NCI-H748 treated with DMSO at 0.1 percent for 48 hours (cell line): ENCODE measurements at places on chromosomes 12 and 14.

GRCh38 chr12:72053604-72054003, 115.0 kb downstream of the TPH2 start:
- no peak for DNase-seq

GRCh38 chr14:74983343-74983742, 19.4 kb upstream of the EIF2B2 start:
- DNase-seq, result no peak

DNA sequence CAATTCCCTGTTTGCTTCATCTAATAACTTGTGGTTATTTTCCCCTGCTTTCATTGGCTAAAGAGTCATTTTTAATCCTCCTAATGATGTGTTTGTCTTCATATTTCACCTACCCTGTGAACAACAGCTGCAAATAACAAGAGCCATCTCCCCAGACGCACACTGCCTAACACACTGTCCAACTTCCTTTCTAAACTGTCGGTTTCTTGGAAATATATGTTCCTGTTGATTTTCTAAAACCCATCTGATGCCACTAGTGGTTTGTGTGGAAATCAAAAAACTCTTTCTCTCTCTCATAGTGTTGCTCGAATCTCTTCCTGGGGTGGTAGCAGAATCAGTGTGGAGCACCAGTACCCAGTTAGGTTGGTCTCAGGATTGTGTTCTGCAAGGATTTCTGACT, 226.9 kb downstream of the EPS8 start:
- DNase-seq, result no peak

DNA sequence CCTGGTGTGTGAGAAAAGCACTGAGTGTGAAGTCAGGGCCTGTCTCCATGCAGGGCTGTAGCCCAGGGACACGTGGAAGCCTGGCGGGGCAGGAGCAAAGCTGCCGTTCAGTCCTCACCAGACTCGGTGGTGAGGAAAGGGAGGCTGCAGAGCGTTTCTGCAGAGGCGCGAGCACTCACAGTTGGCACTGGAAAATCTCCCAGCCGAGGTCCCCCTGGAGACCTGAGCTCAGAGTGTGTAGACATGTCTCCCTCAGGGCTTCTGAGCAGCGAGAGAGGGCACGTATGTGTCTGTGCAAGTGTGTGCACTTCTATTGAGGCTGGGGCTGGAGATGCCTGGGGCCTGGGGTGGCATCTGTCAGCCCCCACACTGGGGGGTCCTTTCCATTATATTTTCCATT, 11.0 kb upstream of the HHIPL1 start:
- no peak for DNase-seq

DNA sequence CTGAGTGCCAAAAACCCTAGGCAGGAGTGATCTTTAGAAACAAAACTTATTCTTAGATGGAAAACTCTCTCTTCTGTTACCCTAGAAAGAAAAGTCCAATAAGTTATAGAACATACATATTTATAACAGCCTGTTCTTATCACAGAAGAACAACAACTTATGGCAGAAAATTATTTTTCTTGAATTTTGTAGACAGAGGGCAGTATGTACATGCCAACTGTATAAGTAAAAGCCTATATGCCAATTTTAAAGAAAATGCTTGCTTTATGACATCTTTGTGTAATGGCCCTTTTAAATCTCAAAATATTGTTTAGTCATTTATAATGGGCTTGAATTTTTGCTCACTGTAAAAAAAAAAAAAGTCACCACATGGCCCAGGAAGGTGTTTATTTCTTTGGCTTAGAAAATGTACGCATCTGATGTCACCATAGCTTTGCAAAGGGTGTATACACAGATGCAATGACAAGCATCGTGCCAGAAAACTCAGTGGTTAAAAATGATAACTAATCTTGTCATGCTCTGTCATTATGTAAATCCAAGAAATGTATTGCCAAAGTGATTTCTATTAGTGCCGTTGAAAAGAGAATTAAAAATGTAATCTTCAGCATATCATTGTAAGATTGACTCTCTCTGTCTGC, 38.3 kb upstream of the GRIP1 start:
- no peak for DNase-seq

DNA sequence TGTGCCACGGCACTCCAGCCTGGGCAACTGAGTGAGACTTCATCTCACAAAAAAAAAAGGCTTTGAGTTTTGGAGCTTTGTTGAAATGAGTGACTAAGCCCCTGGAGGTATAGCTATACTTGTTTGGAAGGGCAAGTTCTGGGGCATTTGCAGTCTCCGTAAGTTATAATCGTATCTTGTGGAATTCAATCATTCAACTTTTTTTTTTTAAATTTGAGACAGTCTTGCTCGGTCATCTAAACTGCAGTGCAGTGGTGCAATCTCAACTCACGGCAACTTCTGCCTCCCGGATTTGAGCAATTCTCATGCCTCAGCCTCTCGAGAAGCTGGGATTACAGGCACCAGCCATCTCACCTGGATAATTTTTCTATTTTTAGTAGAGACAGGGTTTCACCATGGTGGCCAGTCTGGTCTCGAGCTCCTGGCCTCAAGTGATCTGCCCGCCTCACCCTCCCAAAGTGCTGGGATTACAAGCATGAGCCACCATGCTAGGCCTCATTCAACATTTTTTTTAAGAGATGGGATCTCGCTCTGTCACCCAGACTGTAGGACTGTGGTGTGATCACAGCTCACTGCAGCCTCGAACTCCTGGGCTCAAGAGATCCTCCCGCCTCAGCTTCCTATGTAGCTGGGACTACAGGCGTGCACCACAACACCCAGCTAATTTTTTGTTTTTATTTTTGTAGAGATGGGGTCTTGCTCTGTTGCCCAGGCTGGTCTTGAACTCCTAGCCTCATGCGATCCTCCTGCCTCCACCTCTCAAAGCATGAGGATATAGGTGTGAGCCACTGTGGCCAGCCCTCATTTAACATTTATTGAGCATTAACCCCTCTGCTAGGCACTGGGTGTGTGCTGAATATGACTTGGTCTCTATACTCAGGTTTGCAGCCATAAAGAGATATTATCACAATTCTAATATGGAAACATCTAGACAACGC, 133.7 kb upstream of the MAP1LC3B2 start:
- DNase-seq, result no peak

DNA sequence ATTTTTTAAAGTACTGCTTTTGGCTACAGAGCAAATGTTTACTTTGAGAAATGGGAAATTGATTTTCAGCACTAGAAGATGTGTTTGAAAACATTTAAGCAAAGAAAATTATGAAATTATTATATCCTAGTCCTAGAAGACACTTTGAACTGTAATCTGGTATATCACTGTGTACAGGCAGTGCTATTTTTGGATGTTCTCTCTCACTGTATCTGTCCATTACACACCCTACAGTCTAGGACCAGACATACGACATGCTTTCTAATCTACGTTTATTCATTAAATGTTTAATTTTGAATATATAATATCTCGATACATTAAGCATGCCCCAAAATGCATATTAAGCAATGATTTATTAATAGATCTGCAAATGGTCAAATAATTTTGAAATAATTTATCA, 82.5 kb downstream of the ST8SIA1 start:
- no peak for DNase-seq
